ENCODE measurements at places on chromosomes 3 and 15.

DNA sequence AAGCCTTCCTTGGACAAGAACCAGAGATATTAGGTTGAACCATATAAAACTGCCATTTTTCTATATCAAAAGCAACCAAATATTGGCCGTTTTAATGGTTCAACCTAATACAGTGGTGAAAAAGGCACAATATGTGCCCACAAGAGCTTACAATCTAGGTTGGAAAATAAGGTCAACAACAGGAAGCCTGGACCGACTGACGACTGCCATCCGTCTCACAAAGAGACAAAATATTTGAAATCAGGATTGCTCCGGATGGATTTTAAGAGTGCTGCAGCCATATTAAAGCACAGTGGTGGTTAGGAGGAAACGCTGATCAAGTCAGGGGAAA is 1.4 kb downstream of the AHSG start:
- DNase-seq = no peak

GRCh38 chr15:45180201-45180600 is 7.6 kb downstream of the SHF start:
- no peak for DNase-seq

DNA sequence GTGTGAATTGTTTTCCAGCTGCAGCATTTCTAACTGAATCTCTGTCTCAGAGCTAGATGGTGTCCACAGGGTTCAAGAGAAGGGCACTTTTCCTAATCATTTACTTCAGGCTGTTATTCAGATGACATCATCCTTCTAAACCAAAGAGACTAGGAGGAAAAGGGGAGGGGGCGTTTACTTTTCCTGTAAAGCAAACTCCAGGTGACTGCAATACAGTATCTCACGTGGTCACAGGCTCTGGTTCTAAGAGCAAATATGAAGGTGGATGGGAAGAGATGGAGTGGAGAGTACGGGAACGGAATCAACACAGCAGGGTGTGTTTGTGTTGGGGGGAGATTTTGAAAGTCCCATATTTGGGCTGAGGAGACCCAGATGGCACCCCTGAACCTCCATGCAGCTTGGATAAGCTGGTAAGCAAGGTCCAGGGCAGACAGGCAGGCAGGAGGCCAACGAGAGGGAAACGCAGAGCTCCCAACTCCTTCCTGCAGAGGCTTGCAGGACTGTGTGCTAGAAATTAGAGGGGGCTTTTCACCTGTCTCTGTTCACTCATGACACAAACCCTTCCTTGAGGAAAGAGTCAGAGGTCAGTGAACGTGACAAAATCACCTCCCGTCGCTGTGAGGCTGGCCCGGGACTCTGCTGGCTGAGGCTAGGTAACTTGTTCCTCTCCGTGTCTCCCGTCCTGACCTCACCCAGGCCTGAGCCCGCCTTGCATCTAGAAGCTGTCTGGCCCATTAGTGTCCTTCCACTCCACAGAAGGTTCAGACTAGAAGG is 151.2 kb downstream of the OPA1 start:
- no peak for DNase-seq

DNA sequence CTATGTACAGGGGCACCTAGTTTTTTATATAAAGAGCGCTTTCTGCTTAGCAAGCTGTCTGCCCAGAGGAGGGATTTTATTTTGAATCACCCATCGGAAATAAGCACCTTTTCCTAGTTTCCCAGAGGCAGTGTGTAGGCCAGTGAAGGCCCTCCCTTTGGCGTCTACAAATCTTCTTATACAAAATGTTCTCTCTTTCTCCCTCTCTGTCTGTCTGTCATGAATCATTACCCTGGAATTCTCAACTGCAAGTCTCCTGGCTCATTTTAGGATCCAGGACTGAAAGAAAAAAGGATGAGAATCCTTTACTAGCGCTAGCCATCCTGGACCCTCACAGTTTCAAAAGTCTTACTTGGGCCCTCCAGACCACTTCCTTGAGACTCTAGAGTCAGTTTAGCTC is 728.1 kb downstream of the OTOL1 start:
- DNase-seq = no peak

- no peak for DNase-seq
Measured at GRCh38 chr15:66157507-66157906, 96.0 kb downstream of the MEGF11 start.

DNA sequence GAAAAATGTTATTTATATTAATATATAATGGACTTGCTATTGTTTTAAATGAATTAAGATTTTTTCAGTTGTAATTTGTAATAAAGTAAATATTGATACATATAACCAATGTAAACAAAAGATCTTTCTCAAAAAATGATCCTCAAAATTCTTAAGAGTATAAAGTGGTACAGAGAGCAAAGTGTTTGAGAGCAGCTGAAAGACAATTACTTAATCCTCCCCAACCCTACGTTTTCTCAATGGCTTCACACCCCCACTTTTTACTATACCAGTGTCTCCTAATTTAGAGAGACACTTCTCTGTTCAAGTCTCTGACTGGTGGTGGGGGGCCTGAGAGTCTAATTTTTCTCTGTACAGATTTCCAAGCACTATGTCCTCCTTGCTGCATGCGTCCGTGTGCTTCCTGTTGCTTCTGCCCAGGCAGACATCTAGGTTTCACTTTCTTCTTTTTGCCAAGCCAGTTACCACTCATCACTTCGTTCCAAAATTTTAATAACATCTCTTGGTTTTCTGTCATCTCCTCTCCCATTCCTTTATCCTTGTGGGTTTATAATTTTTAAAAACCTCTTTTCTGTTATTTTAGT is 276.3 kb upstream of the DNAJC19 start:
- DNase-seq = no peak

- no peak for DNase-seq
Measured at GRCh38 chr15:65418596-65418995, 4.2 kb downstream of the IGDCC4 start.

DNA sequence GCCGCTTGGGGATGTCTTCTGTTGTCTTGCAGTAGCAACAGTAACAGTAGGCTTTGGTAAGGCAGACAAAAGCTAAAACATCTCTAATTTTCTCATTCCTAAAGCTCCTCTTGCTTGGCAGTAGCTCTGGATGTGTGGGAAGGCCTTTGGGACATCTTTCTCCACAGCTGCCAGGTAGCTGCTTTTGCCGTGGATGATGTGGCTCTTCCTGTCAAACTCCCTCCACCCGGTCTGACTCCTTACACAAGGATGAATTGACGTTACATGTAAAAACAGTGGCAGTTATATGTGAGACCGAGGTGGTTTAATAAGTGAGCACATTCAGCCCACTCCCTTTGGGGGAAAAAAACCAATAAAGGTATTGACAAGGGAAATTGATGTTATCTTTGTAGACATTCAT is 309.1 kb downstream of the TUSC7 start:
- DNase-seq = no peak

DNA sequence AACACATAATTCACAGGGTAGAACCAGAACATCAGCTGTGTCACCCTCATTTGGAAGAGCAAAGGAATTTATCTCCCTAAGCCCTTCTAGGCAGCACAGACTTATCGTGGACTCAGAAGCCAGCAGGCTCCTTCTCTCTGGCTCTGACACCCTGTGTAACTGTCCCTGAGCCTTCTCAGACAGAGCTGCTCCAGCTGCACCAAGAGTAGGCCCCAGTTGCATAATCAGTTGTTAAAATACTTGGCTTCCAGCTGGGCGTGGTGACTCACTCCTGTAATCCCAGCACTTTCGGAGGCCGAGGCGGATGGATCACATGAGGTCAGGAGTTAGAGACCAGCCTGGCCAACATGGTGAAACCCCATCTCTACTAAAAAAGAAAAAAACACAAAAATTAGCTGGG is 49.4 kb upstream of the ACVR2B start:
- DNase-seq = no peak

GRCh38 chr3:37890522-37890921 is 28.8 kb downstream of the CTDSPL start:
- DNase-seq = no peak

GRCh38 chr3:145183261-145183660 is 977.7 kb downstream of the PLOD2 start:
- no peak for DNase-seq

DNA sequence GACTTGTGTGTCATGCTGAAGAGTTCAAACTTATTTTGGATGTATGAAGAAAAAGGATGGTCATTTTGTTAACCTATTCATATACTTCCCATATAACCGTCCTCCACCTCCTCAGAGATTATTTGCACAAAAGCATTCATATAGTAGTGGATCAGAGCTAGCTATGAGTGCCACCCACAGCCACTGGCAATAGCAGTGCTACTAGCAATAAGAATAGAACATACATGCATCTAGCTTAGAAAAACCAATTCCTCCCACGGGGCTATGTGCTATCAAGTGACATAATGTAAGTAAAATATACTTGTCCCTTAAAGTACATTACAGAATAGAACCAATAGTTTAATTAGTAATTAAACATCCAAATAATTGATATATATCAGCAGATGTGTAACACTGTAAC is 10.3 kb upstream of the ZBED2 start:
- no peak for DNase-seq

DNA sequence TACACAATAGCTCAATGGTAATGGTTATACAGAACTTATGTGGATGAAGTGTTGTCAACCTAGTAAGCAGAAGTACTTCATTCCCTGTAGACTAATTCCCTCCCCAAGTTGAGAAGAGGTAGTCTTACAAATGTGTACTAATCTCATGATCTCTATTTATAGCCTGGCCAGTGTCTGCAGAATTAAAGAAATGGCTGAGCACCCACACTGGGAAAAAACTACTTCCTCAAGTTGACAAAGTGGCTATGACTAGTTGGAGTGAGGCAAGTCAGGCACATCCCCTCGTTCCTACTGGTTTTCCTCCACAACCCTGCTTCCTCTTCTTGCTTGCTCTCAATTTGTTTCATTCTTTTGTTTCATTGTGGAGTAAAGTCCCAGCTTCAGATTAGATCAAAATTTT is 566.7 kb upstream of the ZNF717 start:
- no peak for DNase-seq

- DNase-seq = no peak
Measured at GRCh38 chr3:179599531-179599930, 4.9 kb downstream of the MRPL47 start.

GRCh38 chr3:129690406-129690805 is 83.9 kb upstream of the PLXND1 start:
- no peak for DNase-seq

- DNase-seq = no peak
Measured at GRCh38 chr3:125651244-125651643, 55.9 kb upstream of the OSBPL11 start.

- no peak for DNase-seq
Measured at GRCh38 chr3:50260942-50261441, 8.0 kb upstream of the SEMA3B start.

DNA sequence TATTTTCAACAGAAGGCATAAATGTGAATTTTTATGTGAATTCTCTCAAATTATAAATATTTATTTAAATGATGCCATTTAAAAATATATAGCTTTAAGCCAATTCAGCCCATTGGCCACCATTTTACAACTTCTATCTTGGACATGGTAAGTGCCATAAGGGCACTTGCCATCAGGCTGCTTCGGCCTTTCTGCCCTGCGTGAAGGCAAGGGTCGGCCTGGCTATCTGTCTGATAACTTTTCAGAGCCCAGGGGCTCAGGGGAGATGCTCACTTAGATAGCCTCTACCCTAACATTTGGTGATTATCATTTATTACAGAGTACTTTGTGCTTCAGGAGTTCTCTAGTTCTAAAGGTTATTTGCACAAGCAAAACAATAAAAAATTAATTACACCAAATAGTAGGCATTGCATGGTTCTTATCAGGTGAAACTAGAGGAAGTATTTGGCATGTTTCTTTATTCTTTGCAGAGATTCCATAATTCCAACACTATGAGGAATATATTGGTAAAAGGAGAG is 62.4 kb upstream of the MBNL1 start:
- no peak for DNase-seq

- DNase-seq = no peak
Measured at GRCh38 chr3:229183-229661, 32.7 kb downstream of the CHL1 start.

DNA sequence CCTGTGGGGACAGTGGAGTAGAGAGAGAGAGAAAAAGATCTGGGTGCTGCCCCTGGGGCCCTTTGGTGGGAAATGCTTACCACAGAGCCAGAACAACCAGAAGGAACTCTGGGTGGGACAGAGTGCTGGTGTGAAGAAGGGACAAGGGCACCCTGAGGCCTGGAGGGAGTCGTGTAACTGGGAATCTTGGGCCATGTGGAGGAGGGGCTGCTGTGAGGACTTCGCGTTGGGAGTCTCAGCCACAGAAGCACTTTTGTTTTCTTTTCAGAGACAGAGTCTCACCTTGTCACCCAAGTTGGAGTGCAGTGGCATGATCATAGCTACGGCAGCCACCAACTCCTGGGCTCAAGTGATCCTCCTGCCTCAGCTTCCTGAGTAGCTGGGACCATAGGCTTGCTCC is 24.3 kb downstream of the XYLB start:
- no peak for DNase-seq

- no peak for DNase-seq
Measured at GRCh38 chr3:25594007-25594502, 70.7 kb downstream of the TOP2B start.

DNA sequence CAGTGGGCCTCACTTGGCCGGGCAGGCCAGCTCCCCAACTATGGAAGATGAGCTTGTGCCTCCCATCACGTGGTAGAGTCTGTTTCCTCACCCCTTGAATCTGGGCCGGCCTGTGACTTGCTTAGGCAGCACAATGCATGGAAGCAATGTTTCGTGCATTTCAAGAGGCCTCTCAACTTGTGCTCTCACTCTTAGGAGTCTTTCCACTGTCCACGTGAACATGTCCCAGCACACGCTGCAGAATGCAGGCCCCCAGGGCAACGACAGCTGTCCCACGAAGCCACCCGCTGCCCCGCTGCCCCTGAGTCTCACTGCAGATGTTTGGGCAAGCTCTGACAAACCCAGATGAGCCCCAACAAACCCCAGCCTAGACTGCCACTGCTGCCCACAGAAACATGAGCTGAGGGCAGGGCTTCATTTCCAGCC is 27.2 kb upstream of the SLC41A3 start:
- DNase-seq = no peak

GRCh38 chr15:35129361-35129760 is 44.3 kb upstream of the NANOGP8 start:
- DNase-seq = no peak

GRCh38 chr15:70833861-70834765 is 19.8 kb downstream of the LARP6 start:
- DNase-seq = no peak

DNA sequence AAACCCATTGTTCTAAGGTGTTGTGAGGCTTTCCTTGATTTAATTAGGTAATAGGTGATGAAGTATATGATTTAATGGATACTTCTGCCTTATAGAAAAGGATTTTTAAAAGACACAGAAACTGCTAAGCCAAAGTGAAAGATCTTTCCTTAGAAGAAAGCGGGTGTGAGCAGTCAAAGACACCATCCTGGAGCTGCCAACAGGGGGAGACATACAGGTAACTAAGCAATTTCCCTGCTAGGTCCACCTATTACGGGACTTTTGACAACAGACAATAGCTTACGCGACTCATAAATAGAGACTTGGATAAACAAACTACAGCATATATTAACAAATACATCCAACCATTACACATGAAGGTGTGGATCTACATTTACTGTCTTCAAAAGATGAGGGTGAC is 669.5 kb downstream of the SQOR start:
- no peak for DNase-seq

DNA sequence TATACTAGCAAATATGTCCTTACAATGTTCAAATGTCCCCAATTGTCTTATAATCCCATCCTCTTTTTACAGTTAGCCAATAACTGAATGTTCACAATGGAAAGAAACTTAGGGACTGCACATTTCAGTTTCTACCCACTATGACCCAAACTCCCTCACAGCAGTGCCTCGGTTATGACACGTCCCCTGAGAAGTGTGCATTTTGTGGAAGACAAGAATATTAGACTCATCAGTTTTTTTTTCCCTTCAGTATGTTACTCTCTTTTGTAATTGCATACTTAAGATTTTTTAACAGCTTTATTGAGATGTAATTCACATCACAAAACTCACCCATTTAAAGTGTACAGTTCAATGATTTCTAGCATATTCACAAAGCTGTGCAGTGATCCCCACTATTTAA is 64.8 kb downstream of the IGF2BP2 start:
- DNase-seq = no peak
